ENCODE measurements at places on chromosomes 1 and 21. TPM values are rescaled to one million over a fixed set of nuclear protein-coding genes. Genes with fewer than 3 reads are reported as not detected.

- no peak for DNase-seq
Observed at GRCh38 chr1:24022581-24023361, 42.6 kb upstream of the SRSF10 start.

DNA sequence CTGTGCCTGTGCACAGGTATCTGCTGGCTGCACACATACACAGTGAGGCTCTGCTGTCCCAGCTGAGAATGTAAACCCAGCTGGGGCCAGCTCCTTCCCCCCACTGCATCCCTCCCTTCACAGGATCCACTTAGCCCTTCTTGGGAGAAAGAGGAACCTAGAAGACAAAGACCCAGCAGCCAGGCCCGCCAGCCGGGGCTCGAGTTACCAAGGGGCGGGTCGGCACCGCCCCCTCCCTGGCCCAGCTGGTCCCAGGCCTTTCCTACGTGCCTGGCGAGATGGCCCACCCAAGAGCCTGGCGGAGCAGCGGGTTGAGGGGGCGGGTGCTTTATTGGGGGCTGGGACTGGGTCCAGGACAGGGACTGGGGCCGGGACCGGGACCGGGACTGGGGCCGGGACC is 2.1 kb downstream of the SH3BGRL3 start:
- DNase-seq = no peak

- DNase-seq = no peak
Observed at GRCh38 chr1:101028466-101028865, 2.9 kb upstream of the DPH5 start.

Gene OLIG2
- not detected for polyA plus RNA-seq

DNA sequence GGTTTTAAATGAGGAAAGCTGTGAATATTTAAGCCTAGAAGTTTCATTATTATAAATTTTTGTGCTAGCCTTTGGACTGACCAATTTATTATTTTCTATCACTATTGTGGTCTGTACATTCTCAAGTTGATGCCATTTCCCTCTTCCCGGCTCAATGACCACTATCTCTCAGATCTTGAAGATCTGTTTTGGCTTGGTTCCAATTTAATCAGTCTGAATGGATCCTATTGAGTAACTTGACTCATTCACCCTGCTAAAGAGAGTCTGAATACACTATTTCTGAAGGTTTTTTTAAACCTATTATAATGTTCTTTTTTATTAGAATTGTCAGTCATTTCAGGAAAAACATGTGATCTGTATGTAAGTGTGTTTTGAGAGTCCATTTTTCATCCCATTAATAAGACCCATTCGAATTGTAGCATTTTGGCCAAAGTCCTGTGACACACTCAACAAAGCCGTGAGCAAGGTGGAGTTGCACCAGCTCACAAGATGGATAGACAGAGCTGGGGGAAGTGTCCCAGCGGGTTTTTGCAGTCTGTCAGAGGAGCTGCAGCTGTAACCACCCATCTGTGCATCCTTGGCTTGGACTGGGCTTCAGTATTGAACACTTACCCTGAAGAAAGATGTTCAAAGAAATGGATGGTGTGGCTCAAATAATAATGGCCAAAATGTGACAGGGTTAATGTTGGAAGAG is 145.6 kb downstream of the NFIA start:
- no peak for DNase-seq

Gene RCC2
- 30.7 TPM for polyA plus RNA-seq

- DNase-seq = no peak
Observed at GRCh38 chr1:16138772-16139221, 17.1 kb downstream of the EPHA2 start.

DNA sequence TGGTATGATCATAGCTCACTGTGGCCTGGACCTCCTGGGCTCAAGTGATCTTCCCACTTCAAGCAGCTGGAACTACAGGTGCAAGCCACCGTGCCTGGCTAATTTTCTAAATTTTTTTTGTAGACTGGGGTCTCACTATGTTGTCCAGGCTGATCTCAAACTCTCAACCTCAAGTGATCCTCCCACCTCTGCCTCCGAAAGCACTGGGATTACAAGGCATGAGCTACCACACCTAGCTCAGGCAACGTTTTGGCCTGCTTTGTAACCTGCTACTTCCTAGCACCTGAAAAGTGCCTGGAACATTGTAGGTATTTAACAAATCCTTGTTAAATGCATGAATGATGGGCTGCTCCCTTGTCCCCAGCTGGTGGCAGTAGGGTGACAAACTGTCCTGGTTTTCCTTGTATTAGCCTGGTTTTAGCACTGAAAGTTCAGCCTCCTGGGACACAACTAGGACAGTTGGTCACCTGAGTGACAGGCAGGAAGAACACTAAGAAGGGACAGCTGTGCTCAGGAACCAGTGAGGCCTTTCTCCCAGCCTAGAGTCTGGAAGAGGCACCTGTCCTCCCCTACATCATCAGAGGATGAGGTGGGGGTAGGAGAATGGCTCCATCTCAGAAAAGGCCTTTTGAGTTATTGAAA is 88.5 kb upstream of the CD34 start:
- no peak for DNase-seq

DNA sequence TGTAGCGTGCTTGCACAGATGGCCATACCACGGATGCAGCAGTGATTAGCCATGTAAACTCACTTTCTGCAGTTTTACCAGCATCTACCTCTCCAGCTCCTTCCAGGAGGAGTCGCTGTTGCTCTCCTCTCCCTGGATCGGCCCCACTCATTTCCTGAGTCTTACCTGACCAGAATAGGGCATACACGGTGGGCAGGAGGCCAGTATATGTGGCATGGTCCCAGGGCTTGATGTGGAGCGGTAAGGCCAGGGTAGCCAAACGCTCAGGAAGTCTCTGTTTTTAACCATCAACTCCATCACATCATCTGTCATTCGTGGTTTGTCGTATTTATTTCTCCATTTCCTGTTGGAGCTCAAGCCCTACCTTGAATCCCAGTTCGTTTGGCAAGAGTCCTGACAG is 163.4 kb upstream of the USP24 start:
- no peak for DNase-seq

DNA sequence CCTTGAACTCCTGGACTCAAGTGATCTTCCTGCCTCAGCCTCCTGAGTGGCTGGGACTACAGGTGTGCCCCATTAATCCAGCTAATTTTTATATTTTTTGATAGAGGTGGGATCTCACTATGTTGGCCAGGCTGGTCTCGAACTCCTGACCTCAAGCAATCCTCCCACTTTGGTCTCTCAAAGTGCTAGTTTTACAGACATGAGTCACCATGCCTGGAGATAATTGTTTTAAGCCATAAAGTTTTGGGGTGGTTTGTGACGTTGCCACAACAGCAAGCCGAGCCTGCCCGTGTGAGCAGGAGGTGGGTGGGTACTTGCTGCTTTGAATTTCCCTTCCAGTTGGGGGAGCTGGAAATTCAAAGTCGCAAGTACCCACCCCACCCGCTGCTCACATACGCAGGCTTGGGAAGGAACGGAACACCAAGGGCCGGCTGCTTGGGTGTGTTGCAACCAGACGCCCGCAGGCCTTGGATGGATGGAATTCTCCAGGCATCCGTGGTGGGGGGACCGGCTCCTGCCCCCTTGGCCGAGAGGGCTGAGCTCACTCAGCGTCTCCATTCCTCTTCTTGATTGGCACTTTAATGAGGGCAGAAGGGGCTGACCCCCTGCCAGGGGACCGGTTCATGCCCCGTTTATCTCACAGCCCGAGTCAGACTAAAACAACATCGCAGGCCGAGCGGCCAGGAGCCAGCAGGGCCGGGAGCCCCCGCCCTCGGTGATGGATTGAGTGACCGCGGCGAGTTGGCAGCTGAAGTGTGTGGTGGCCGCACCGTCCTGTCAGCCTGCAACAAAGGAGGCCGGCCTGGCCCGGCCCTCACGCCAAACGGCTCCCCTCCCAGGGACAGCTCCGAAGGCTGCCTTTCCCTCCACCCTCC is 78.1 kb downstream of the DHRS3 start:
- no peak for DNase-seq

Gene KCNAB2
- 4.1 TPM for polyA plus RNA-seq

DNA sequence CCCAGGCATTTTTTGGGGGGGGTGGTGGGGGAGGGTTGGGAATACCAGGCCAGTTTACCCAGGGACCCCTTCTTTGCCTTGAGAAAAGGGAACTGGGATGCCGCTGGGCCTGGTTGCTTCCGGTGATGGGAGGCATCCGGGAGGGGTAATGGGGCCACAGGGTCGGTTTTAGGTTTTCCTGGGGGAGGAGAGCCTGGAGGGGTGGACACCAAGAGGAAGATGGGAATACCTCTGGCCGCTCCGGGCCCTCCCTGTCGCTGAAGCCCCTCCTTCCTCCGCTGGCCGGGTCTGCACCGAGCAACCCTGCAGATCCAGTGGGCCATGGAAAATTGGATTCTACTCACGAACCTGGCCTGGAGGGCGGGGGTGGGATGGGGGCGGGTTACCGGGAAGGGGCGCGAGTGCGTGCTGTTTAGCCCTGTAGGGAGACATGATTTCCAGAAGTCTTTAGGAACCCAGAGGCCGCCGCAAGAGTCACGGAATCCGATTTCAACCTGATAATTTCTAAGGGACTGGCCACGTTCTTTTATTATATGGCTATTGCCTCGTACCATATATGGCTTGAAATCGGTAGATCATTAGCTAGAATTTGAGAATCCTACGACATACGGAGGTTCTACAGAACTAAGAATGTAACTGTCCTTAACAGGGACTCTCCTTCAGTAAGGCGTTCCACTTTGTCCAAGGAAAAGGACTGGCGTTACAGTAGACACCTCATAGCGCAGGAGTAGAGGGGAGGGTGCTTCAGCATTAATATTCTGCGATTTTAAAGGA is 749 bp downstream of the AKIRIN1 start:
- DNase-seq = no peak

GRCh38 chr1:195761104-195761503 is 847.1 kb downstream of the KCNT2 start:
- DNase-seq = no peak

DNA sequence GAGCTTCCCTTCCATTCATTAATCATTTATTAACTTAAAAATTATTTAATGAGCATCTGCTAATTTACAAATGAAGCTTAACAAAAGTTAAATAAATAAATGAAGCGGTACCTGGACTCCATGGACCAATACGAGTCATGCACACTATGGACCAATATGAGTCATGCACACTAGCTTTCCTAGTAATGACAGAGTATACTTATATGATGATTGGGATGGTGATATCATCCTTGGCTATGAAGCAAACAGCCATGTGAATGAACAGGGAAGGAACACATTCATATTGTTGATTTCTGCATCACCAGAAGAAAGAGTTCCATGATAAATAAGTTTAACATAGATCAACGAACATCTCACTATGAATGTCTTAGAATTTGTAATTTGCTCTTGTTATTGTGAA is 109.9 kb downstream of the SPAG17 start:
- DNase-seq = peak; percentile 41

Gene HES2
- not detected for polyA plus RNA-seq

GRCh38 chr1:205650241-205650640 is 18.4 kb upstream of the ELK4 start:
- no peak for DNase-seq

Gene IVL
- polyA plus RNA-seq = not detected

GRCh38 chr1:55943721-55944435 is 635.5 kb downstream of the PLPP3 start:
- no peak for DNase-seq

GRCh38 chr1:203034422-203035110 is 8.3 kb downstream of the PPFIA4 start:
- DNase-seq = no peak

DNA sequence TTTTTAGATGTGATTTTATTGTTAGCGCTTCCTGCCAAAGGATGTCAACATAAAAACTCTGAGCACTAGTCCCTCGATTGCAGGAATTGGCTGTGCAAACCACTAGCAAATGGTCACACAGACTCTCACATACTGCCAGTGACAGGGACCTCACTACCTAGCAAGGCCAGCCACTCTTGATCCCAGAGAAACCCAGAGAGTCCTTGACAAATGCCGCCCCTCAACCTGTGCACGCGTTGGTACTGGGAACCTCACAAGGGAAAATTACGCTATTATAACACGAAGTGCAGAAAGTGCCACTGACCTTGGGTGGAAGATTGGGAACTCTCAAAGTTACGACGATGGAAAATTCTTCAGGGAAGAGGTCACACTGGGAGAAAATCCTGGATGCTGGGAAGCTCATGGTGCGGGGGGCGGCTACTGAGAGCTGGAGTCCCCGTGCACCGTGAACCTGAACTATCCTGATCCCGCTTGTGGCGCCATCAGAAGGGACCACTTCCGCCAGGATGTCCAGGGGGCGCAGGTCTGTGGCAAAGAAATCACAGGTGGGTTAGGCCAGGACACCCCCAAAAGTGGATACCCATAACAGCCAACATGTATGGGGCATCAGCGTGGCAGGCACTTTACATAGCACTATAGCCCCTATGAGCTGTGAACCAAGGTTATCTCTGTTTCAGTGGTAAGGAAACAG is 5.9 kb upstream of the KRTAP10-4 start:
- DNase-seq = no peak

DNA sequence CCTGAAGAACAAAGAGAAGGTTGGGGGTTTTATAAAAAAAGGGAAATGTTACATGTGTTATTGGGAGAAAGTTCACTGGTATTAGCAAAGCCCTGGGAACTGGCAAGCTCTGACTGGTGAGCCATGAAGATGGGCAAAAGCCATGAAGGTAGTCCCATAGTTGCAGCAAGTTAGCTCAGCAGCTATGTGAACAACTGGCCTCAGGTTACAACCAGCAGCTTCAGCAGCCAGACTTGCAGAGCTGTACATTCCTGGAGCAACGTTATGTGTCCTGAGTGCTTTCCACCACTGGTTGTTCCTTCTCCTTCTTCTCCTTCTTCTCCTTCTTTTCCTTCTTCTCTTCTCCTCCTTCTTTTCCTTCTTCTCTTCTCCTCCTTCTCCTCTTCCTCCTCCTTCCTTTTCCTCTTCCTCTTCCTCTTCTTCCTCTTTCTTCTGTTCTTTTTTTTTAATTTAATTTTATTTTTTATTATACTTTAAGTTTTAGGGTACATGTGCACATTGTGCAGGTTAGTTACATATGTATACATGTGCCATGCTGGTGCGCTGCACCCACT is 56.1 kb upstream of the TLR5 start:
- no peak for DNase-seq

DNA sequence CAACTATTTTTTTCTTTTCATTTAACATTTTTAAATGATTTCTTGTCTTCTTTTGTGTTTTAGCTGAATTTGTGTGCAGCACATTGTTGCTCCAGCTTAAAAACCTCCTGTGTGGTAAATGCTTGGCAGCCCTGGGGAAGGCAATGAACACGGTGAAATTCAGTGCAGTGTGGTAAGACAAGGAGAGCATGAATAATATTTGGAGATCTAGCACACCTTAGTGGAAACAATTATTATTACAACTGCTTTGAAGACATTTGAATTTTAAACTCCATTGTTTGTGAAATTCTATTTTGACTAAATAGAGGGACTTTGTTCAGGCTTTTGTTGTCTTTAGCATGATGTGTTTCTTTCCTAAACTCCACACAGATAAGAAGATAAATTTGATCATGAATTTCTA is 242.6 kb upstream of the CXADR start:
- peak; percentile 40 for DNase-seq

- DNase-seq = no peak
Observed at GRCh38 chr1:59360729-59361128, 63.8 kb downstream of the FGGY start.

DNA sequence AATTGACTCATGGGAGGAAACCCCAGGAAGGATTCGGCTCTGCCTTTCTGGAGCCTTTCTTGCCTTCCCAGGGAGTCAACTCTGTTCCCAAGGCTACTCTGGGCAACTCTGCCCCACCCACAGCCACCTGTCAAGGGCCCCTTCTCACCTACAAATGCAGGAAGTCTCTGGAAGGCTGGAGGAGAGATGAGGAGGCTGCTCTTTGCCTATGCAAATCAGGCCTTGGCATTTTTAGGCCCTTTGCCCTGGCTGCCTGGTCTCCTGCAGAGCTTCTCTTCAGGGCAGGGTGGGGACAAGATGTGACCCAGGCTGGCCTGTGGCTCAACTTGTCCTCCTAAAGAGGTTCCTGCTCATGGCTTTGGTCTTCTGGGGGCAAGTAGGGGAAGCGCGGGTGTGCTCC is 5.4 kb downstream of the SLC6A9 start:
- no peak for DNase-seq

Data from forelimb muscle (tissue), 1 donor.